ENCODE measurements at places on chromosomes 2 and 18.

DNA sequence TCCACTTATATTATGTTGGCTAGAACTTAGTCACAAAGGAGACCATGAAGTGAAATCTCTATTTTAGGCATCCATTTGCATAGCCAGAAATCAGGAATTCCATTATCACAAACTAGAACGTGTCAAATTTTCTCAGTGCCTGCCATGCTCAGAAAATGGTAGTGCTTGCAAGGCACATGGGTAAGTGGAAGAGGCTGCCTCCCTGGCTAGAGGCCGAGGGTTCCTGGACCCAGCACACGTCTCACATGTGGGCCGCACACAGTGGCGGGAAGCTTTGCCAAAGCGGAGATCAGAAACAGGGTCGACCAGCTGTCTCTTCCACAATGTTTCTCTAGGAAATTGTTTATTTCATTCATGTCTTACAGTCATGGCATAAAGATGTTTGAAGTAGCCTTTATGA, 42.3 kb downstream of the TRAF3IP1 start:
- DNase-seq = no peak

DNA sequence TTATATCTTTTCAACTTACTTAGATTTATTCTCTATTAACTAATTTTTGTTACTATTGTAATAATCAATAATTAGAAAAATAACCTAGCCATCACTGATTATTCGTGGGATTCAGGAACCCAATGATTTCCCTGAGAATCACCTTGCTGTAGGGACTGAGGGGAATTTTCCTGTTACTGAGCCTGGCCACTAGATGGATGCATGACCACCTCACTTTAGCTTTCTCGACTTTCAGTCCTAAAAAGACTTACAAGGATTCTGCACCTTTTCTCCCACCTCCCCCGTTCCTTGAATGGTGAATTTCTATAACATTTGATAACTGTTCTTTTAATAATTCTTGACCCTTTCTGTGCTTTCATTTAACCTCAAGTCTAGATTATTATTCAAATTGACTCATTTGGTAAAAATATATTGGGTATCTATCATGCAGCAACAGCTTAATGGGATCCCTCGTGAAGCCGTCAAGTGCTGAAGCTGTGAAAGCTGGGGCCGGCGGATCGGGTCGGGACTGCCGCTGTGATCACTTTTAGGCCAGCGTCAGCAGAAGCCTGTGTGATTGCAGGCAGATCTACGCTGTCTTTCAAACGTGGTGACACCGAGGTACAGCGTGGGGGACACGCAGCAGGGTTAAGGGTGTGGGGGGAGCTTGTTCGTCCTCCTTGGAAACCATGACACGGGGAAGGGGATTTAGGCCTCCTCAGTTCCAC, 38.8 kb upstream of the TMEM18 start:
- peak; percentile 8 for DNase-seq

- no peak for DNase-seq
Measured at GRCh38 chr2:179571721-179572120, 289.7 kb downstream of the ZNF385B start.

- no peak for DNase-seq
Measured at GRCh38 chr2:219442256-219443015, 7.8 kb downstream of the SPEG start.

GRCh38 chr2:51710222-51710621, 678.3 kb upstream of the NRXN1 start:
- DNase-seq = peak; percentile 41

- no peak for DNase-seq
Measured at GRCh38 chr2:133885847-133886246, 317.6 kb upstream of the NCKAP5 start.

- DNase-seq = peak; percentile 95
Measured at GRCh38 chr2:113700186-113700841, 56.1 kb downstream of the SLC35F5 start.

DNA sequence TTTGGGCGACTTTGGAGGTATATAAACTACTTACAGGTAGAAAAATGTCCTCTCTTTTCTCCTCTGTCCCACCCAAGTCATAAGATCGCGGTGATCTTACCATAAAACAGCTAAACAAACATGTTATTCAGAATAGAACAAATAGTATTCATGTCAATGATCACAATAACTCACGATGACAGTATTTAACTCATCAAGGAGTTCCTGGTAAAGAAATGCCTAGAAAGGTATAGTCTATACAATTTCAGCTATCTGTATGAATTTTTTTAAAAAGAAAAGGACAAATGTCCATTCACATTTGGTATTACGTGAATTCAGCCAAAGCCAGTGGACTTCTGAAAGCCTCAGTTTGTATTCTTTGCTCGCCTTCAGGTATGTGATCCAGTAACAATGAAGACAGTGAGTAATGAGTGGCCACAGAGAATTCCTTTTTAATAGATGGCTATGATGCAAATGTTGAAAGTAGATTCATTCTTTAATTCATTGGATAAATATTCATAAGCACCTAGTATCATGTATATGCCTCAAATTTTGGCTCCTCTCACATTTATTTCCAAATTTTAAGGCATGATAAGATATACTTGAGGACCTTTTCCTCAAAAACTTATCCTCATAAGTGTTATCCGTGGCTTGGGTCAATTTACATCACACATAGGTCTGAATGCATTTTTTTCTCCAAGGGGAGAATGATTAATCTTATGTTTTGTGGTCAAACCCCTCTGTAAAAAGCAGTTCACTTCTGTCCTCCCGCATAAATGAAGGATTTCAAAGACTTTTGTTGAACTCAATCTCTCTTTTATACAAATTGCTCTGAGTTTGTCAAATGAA, 20.3 kb downstream of the ABCB11 start:
- no peak for DNase-seq

- DNase-seq = no peak
Measured at GRCh38 chr2:16166327-16166981, 226.1 kb downstream of the MYCN start.

GRCh38 chr2:135840601-135841000, 3.6 kb upstream of the LCT start:
- DNase-seq = no peak

- no peak for DNase-seq
Measured at GRCh38 chr2:9286554-9287399, 80.2 kb downstream of the ASAP2 start.

DNA sequence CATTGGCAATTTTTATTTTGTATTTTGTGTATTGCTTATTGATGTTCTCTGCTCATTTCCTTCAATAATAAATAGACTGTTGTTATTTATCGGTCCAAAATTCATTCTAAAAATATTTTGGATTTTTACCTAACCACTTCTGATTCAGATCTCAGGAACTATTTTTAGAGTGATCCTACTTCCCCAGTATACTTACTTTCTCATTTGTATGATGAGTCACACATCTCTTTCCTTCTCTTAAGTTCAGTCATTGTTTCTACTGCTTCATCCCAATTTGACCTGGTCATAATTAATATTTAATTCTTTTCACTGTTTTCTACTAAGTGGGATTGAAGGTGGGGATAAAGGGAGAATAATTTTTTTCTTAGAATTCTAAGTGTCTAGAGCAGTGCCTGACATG, 75.1 kb downstream of the AGPS start:
- DNase-seq = no peak

DNA sequence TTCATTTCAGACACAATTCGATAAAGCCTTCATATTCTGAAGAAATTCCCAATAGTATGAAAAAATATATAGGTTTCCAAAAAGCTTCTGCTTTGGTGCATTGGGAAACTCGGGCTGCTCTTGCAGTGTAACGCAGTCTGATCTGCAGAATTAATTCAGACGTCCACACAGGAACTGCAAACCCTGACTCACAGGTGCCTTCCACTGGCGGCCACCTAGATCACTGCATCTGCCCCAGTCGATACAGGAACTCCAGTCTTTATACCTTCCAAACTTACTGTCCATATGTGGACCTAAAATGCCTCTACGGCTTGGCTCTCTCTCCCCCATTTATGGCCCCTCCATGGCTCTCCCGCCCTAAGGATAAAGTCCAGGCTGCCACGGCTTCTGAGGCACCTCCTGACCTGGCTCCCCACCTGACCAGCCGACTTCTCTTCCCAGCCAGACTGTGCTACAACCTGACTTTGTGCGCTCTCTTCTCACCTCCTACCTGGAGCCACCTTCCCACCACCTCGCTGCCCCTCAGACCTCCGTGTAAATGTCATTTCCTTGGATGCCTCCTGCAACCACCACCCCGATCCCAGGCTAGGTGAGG, 39.7 kb downstream of the L3MBTL4 start:
- DNase-seq = no peak

- no peak for DNase-seq
Measured at GRCh38 chr2:10774394-10774793, 38.2 kb downstream of the PDIA6 start.

DNA sequence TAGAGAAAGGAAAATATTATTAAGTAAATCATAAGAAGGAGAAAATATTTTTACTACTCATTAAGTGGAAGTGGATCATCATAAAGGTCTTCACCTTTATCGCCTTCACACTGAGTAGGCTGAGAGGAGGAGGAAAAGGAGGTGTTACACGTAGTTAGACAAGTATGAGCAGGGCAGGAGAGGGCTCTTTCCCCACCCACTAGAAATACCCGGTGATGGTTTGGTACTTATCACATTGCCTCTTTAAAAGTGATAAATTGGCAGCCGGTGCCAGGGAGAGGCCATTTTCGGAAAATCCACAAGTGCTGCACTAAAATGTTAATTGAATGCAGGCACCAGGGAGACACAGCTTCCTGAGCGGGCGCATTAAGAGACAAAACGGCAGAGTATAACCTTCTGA, 598.7 kb upstream of the SOX11 start:
- no peak for DNase-seq

DNA sequence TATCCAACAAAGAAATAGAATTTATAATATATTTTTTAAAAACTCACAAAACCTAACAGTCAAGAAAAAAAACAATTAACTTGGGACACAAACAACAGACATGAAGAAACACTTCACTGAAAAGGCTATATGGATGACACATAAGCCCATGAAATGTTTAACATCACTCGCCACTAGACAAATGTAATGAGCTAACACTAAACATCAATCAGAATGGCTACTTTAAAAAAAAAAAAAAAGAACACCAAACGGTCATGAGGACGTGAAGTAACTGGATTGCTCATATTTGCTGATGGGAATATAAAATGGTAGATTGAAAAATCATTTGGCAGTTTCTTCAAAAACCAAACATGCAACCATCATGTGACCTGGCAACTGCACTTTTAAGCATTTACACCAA, 97.3 kb upstream of the RGPD4 start:
- no peak for DNase-seq

DNA sequence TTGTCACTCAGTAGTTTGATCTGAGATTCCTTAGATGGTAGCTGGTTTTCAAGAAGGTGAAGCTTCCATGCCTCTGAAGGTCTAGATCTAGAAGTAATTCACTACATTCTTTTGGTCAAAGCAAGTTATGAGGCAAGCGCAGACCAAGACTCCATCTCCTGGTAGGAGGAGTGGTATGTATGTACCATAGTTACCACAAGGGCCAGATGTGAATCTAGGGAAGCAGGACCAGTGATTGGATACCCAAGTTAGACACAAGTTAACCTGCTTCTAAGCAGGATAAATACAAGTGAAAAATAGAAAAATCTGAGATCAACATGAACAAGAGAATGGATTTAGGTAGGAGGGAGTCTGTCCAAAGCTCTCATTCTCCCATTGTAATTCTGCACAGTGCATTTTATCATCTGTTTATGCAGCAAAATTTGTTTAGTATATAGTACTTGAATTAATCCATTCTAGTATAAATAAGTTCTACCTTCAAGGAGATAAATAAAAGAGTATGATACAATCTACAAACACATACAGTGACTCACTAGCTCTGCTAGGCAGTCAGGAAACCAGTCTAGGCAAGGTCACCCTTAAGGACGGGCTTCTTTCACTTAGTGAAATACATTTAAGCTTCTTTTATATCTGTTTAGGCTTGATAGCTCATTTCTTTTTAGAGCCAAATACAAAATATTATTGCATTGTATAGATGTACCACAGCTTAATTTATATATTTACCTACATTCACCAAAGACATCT, 14.2 kb upstream of the DOCK10 start:
- DNase-seq = no peak

DNA sequence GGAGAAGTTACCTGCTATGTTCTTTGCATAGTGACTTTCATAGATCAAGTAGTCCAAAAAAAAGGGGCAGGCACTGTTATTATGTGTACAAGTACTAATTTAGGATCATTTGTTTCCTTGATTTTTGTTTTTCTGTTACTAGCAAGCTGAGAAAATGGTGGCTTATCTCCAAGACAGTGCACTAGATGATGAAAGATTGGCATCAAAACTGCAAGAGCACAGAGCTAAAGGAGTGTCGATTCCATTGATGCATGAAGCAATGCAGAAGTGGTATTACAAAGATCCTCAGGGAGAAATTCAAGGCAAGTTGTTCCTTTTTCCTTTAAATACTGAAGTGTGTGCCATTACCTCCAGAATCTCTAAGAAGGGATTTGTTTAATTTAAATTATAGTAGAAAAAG, 19.6 kb upstream of the KCNJ13 start:
- no peak for DNase-seq

DNA sequence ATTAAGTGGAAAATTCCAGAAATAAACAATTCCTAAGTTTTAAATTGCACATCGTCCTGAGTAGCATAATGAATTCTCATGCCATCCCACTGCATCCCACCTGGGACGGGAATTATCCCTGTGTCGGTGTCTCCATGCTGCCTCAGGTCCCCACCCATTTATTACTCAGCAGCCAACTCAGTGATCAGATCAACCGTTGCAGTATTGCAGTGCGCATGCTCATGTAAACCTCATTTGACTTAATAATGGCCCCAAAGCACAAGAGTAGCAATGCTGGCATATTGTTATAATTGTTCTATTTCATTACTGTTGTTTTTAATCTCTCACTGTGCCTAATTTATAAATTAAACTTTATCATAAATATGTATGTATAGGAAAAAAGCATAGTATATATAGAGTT, 214.4 kb downstream of the METTL4 start:
- no peak for DNase-seq

DNA sequence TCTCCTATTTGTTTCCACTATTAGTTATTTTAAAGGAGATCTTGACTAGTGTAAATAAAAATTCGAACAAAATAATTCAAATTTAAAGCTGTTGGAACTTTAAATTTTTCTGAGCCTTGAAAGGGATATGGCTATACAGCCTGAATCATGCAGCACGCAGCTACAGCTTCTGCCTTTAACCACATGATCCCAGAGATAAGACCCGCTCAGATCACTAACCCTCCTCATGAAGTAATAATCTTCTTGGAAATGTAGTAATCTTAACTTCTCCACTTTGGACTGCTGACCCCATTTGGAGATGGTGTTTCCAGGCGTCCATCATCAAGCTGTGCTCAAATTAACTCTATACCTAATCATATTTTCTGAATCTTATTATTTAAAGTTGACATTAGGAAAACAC, 336.6 kb downstream of the DSC3 start:
- peak; percentile 18 for DNase-seq

- no peak for DNase-seq
Measured at GRCh38 chr18:28372186-28372585, 195.3 kb upstream of the CDH2 start.

- DNase-seq = peak; percentile 54
Measured at GRCh38 chr18:42030586-42031182, 75.7 kb downstream of the PIK3C3 start.

DNA sequence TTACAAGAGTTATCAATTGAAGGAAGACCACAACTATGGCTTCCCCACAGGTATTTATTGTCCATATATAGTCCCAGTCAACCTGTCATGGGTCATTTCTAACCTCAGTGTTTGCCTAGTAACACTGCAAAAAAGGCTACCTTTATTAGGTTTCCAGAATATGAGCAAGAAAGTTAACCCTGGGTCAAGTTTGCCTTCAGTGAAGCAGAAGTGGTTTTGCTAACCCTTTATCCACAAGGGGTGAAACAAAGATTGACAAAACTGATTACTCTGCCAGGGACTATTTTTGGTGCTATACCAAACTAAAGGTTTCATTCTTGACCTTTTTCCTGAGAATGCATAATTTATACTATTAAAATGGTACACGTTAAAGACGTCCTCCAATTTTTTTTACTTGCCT, 28.8 kb downstream of the SP100 start:
- peak; percentile 24 for DNase-seq

All from hematopoietic multipotent progenitor cell treated with erythropoietin and hydrocortisone succinate and interleukin-3 and kit ligand, for 6 days (in vitro differentiated cells).